ENCODE measurements at places on chromosomes 12 and 14.

DNA sequence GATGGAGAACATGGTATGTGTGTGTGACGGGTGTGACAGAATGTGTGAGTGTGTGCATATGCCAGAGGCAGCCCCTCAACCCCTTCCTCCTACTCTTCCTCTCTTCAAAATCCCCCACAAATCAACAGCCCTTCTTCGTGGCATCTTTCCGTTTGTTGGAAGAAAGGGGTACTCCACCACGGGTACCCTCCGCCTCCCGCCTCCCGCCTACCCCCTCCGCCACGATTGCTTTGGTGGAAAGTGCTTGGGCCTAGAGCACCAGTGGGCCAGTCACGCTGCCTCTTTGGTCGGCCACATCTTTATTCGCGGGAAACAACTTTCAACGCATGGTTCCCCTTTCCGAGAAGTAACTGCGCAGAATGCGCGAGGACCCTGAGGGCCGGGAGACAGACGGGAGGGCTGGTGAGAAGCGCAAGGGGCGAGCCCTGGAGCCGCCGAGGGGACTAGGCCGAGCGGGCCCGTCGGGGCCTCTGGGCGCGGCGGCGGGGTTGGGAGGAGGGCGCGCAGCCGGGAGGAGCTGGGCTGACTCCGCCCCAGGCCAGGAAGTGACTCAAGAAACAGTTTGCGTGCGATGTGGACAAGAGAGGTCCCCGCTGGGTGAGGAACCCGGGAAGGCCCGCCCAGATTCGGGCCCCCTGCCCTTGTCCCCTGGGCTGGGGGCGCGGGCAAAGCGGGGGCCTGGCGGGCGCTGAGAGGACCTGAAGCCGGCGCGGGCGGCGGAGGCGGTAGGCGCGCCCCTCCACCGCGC is at the start of the genes CBLN3 and KHNYN:
Gene CBLN3 (minus strand): TSS at position 274 of the 748 bp plus-strand sequence. CDS start 614 bp downstream, outside the sequence.
Gene KHNYN (plus strand): TSS at position 560 of the 748 bp plus-strand sequence. CDS start 777 bp downstream, outside the sequence.
- peak; percentile 88 for DNase-seq

GRCh38 chr14:95222870-95223398 is 65.6 kb upstream of the DICER1 start:
- DNase-seq: no peak

DNA sequence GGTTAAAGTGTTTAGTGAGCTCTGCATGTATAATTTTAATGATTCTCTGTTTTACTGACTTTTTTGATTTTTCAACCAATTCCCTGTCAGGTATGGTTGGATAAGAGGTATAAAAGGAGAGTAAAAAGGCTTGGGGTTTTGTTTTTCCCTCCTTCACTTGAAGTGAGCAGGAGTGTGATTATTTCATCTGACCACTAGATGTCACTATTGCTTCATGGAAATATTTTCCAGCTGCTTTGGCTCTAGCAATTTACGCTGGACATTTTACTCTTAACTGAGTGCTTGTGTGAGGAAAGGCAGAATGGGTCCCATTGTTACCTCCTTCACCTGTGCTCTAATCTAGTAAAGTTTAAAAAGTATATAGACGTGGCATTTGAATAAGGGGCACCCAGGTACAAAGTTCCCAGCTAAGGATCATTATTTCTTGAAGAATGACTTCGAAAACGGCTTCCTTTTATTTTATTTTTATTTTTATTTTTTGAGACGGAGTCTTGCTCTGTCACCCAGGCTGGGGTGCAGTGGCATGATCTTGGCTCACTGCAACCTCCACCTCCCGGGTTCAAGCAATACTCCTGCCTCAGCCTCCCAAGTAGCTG is 66.5 kb downstream of the TBC1D30 start:
- no peak for DNase-seq

GRCh38 chr14:81682701-81683100 is 149.0 kb upstream of the SEL1L start:
- no peak for DNase-seq

GRCh38 chr14:77872983-77873382 is 73.1 kb downstream of the ADCK1 start:
- no peak for DNase-seq

DNA sequence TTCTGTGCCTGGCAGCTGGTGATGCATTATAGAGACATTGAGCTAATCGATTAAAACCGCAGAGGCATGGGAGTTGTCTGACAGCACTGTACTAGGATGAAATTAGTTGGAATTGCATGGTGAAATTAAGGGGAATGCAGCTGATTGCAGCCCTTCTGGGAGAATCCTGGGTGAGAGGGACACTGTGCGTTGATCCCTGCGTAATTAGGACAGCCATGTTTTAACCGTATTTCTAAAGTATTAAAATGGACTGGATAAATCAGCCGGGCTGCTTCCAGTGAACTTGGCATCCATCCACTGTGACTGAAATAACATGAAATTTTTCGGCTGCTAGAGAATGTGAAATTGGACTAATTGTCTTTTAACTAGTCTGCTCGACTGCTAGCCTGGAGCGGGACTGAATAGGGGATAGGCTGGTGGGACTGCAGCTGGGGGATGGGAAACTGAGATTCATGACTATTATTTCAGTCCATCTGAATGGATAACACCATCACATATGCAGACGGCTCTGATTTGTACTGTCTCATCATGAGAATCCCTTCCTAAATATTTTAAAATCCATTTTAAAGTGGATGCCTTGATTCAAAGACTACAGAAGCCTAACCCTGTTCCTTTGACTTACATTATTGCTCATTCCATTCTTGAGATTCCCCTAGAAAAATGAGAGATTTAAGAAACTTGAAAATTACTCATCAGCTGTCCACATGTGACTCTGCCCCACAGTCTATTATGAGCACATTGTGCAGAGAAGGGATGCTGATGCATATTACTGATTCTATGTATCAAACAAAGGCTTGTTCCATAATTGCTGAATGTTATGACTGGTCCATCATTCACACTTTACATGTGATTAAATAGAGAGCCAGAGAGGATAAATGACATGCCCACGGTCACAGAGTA is 343.9 kb downstream of the NPAS3 start:
- no peak for DNase-seq

- DNase-seq: no peak
Observed at GRCh38 chr12:87848248-87848868, 180.8 kb downstream of the C12orf50 start.

DNA sequence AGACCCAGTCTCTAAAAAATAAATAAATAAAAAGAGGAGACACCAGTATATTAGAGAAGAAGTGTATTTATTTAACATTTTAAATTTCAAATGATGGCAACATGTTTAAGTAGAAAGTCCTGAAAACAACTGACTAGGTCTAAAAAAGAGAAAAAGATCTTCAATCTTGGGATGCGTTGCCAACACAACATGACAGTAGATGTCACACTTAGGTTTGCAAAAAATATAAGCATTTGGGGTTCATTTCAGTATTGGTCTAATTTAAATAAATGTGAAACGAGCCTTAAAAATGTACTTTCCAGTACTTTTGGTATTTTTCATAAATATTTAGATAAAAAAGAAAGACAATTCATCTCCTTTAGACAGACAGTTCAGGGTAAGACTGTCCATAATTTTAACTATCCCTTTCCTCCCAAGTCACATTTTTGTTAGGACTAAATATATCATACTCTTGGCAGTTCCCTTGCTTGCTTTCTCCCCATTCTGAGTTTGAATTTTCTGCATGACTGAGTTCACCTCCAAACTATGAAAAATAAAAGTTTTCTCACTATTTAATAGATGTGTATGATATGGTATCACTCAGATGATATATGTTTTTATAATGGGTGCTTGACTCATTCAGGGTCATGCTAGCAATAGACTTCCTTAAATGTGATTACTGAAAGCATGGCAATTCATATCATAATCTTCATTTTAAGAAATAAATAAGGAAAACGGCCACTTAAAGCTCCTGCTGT is 4.3 kb downstream of the C14orf93 start:
- no peak for DNase-seq

DNA sequence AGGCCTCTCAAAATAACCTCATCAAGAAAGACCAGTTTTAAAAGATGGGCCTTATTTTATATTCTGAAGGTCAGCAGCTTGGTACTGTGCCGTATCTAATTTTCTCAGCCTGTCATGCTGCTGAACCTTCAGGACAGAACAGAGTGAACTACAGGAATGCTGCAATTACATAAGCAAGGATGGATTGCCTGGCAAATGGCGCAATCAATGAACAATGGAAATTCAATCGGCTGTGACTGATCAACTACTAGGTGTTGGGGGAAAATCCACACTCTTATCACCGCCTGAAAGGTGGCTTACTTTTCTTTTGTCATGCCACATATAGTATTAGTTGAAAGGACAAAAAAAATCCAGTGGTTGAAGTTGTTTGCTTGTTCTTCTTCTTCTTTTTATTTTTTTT is 8.5 kb downstream of the ACSS3 start:
- DNase-seq: no peak

GRCh38 chr12:106018286-106018685 is 120.5 kb downstream of the NUAK1 start:
- DNase-seq: no peak

DNA sequence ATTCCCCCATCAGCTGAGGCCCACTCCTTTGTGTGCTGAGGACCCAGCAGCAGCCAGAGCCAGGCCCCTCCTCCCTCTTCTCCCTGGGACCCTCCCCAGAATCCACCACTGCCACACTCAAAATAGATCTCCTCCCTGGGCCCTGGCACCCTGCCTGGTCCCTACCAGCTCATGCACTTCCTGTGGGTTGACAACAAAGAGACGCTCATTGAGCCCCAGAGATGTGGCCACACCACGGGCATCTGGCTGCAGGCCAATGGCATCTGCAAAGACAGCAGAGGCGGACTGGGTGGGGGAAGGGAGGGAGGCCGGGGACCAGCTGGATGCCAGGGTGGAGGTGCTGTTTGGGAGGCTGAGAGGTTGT is 16.0 kb upstream of the ENDOU start:
- DNase-seq: peak; percentile 52

GRCh38 chr14:54338696-54339317 is 58.0 kb upstream of the CDKN3 start:
- DNase-seq: no peak

DNA sequence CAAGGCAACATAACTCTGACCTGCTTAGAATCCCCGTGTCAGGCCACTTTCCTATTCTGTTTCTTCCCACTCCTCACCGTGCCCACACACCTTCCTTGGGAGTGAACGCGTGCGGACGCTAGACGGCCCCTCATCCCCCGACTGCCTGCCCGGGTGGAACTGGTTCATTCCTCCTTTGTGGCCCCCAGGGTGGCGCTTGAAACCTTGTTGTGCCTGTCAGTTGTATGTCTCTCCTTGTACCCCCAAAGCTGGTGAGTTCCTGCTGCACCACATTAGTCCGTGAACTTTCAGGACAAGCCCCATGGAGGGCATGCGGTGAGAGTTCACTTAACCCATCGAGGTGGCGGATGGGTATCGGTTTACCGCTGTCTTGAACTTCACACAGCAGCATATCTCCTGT is 46.7 kb downstream of the SSH1 start:
- no peak for DNase-seq

DNA sequence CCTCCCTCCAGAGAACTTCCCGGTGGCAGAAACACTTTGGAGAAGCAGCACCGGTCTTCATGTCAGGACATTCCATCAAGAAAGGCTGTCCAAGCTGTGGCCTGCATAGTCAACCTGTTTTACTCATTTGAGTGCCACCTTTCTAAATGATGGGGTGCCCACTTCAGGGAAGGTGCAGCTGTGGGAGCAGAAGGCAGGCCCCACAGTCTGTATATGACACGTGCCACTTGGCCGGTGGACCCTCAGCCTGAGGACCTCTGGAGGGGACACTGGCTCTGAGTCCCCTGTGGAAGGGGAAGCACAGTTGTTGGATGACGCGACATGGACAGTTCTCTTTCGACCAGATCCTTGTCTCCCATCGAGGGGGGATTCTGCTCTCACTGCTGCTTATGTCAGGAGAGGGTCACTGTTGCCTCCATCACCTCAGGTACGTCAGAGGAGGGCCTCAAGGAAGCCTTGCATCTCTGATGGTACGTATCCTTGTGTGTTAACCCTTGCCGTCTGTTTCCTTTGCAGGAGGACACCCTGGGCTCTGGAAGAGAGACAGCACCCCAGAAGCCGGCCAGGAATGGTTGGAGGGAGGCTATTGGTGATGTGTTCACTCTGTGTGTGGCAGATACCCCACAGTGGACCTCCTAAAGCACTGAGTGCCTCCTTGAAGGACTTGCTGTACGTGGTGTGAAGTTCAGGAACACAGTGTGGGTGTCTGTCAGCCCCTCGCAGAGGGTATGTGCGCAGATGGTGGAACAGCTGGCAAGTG is 132.1 kb upstream of the RTL1 start:
- no peak for DNase-seq

- no peak for DNase-seq
Observed at GRCh38 chr14:54653712-54654469, 87.0 kb downstream of the SAMD4A start.

GRCh38 chr12:69905801-69906200 is 80.8 kb downstream of the MYRFL start:
- DNase-seq: no peak

- no peak for DNase-seq
Observed at GRCh38 chr12:89461649-89462612, 62.7 kb downstream of the GALNT4 start.

- no peak for DNase-seq
Observed at GRCh38 chr12:92676710-92677109, 26.1 kb upstream of the PLEKHG7 start.

- no peak for DNase-seq
Observed at GRCh38 chr12:9827209-9827888, at the start of gene KLRF1. Gene KLRF1, plus strand, starts transcription at chr12:9827481. Its CDS starts 64 bp downstream, at chr12:9827545.

DNA sequence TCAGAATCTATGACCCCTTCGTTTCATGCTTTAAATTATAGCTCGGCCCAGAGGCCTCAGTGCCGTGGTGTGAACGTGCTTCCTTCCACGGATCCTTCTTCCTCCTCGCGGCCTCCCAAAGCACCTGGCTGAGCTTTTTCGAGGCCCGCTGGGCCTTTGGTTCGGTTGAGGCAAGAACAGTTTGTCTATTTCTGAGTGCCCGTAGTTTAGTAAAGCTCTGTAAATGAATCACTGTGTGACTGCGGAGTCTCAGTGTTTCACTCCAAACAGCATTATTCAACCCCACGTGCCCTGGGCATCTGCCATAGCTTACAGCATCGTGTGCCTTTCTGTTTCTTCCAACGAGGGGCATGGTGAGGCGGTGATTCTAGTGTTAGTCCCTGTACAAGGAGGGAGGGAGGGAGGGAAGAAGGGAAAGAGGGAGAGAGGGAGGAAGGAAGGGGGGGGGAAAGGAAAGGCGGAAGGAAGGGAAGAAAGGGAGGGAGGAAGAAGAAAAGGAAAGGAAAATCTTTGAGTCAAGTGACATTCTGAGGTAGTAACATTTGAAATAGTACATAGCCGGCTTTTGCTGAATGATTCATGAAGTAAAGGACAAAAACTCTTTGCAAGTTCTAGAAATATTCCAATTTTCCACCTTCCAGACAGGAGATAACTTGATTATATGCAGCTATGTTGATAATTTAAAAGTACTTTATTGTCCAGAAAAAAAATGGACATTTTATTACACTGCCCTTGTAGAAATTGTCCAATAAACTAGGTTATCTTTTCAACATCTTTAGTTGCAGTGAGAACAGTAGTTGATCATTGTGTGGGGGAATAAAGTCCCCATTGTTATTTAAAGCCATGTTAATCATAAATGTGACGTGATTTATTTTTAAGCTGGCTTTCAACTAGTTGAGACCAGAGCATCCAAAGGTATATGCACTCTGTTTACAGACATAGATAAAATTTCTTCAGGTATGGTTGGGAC is 1.2 kb upstream of the TRIM9 start:
- peak; percentile 27 for DNase-seq

GRCh38 chr12:105001476-105001875 is 15.4 kb downstream of the NOPCHAP1 start:
- no peak for DNase-seq

- no peak for DNase-seq
Observed at GRCh38 chr12:40971911-40972310, 216.2 kb upstream of the PDZRN4 start.

Measured in stimulated activated CD4-positive, alpha-beta T cell treated with anti-CD3 and anti-CD28 coated beads, Interleukin-1b, Interleukin-23, amount 100 ng/mL, for 48 hours (primary cell).